ENCODE measurements at places on chromosomes 7 and 10.

DNA sequence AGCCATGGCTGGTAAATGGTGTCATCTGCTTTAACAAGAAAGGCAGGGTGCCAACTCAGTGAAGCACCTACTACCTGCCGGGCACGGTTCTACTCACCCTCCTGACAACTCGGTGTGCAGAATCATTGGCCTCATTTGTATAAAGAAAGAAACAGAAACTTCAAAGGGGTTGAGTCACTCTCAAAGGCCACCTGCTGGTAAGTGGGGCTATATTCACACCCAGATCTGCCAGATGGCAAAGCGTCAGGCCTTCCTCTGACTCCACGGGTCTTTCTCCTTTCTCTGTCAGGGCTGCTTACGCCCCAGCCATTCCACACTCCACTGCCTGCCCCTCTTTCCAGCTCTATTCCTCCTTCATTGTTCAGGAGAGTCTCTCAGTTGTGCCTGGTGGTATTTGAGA, 309.2 kb downstream of the GFRA1 start:
- DNase-seq, result no peak

DNA sequence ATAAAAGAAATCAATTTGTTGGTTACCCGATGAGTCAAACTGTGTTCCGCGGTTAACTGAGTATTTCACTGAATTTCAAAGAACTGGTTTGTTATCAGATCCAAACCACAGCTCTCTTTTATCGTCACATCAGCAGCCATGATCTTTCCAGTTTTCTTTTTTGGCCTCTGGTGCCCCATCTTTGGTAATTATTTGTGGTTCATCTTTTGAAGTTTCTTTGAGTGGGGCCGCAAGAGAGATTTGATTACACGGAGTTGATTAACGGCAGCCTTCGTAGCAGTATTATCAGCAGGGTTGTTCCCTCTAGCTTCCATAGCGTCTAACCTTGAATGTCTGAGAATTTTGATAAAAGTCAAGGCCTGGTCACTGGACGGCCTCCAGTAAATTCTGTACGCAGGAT, 154.9 kb upstream of the TNRC18 start:
- DNase-seq, result no peak

- no peak for DNase-seq
These were observed 39.5 kb downstream of the LBX1 start for GRCh38 chr10:101189461-101190401.

DNA sequence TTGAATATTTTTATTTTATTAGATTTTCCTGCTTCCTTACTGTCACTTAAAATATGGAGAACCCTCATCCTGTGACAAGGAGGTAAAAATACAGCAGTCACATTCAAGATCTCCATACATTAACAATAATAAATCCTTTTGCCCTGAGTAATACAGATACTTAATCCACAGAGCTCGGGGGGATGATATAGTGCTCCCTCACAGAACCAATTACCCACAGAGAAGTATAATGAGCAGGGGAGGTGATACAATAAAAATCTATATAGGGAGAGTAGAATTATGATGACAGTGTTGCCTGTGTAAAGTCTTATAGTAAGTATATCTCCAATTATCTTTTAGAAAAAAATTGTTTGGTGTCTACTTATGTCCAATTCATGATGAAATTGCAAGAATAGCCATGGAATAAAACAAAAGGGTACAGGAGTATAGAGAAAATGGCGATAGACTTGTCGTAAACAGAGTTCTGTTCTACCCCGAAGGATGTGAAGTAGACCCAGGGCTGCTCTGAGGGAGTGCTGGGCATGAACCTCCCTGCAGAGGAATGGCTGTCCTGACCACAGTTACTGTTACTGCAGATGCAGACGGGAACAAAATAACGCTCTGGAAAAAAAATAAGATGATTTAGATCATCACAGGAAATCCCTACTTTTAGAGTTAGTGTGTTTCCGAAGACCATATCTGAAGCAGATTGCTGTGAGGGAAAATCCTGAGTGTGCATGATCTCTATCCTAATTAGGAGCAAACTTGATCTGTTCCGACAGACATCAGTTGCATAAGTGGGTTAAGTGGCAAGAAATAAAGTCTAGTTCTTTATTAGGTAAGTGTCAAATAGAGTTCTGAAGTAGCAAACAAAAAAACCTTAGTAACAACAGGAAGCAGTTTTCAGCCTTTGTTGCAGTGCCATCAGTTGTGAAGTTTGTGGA, 123.7 kb downstream of the KAT6B start:
- no peak for DNase-seq

DNA sequence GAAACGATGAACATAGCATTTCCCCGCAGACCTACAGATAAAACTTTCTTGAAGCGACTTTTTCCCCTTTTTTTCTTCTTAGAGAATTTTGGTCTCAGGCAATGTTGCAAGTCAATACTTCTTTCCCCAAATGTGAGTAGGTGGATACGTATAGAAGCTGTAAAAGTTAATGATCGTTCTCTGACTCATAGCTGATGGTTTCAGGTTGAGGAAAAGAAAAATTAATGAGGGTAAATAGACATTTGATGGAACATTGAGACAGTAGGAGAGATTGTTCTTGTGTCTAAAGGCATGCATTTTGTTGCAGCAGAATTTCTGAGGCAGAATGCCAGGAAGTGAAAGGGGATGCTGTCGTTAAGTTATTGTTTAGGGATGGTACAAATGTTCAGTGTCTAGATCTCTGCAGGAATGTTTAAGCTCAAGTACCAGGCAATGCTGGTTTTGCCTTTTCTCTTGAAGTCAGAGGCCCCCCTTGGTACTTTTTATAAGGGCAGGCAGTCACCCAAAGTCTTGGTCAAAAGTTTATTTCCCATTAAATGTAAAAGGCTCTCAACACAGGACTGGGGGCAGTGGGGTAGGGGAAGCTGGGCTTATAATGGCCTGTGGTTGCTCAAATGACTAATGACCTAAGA, 9.3 kb downstream of the TCF7L2 start:
- DNase-seq, result no peak

DNA sequence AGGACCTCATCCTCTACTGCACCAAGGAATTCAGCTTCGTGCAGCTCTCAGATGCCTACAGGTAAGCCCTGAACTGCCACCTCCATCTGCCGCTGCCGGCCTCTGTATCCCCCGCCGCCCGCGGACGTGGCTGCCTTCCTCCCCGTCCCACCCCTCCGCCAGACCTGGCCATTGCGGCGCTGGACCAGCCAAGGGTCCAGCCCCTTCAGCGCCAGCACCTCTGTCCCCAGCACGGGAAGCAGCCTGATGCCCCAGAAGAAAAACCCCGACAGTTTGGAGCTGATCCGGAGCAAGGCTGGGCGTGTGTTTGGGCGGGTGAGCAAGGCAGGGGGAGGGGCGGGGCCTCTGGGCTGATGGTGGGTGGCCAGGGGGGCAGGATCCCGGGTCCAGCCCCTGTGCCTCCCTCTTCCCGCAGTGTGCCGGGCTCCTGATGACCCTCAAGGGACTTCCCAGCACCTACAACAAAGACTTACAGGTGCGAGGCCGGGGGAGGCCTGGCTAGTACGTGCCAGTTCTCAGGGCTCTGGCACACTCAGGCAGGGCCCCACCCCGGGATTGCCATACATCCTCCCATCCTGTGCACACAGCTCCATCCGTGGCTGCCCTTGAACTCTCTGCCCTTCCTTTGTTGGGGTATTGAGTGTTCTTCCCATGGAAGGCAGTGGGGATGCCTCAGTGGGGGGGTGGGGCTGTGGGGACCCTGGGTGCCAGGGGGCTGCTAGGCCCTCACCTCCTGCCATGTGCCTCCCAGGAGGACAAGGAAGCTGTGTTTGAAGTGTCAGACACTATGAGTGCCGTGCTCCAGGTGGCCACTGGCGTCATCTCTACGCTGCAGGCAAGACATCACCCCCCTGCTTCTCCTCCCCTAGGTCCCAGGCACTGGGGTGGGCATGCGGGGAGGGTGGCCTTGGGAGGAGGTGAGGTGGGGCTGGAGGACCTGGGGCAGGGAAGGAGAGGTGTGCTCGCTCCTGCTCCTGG, 13.5 kb downstream of the ASL start:
- no peak for DNase-seq

GRCh38 chr7:143318661-143319060, 2.8 kb downstream of the CLCN1 start:
- DNase-seq, result no peak

DNA sequence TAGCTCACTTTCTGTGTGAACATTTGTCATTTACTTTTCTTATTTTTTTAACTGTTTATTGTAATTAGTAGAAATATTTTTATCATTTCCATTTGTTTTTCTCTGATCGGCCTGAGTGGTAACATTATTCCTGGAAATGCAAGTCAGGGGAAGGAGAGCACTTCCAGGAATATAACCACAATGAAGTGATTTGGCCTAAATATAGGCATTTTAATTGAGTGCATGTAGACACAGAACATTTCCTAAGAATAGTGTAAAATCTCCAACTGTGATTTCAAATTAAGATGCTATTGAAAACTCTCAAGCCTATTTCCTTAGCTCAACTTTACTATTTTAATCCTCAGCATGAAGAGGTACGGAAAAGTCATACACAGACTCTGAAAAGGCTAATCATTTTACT, 86.5 kb upstream of the SKAP2 start:
- no peak for DNase-seq

- no peak for DNase-seq
These were observed 480.3 kb downstream of the NXPH1 start for GRCh38 chr7:8913682-8914081.

- DNase-seq, result peak; percentile 22
These were observed 14.1 kb upstream of the AKR1B10 start for GRCh38 chr7:134513169-134513752.

DNA sequence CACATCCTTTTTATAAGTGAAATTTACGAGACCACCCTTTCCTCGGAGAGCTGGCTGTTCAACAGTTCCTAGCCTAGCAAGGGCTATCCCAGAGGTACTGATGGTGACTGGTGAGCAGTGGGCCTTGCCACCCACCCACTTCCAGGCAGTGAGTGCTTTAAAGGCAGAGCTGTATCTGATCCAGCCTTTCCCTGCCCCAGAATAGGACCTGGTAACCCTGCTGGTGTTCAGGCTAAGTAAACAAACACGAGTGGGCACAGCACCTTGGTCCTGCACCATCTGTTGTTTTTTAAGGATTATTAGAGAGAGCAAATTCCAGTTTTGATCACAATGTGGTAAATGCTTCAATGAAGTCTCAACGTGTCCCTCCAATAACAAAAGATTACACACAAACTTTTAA, 75.7 kb downstream of the COBL start:
- DNase-seq, result no peak
